HuH-7 (cell line): ENCODE measurements at places on chromosomes 1 and 21.

- no peak for DNase-seq
These were observed 4.5 kb downstream of the ADARB1 start for GRCh38 chr21:45078877-45079281.

DNA sequence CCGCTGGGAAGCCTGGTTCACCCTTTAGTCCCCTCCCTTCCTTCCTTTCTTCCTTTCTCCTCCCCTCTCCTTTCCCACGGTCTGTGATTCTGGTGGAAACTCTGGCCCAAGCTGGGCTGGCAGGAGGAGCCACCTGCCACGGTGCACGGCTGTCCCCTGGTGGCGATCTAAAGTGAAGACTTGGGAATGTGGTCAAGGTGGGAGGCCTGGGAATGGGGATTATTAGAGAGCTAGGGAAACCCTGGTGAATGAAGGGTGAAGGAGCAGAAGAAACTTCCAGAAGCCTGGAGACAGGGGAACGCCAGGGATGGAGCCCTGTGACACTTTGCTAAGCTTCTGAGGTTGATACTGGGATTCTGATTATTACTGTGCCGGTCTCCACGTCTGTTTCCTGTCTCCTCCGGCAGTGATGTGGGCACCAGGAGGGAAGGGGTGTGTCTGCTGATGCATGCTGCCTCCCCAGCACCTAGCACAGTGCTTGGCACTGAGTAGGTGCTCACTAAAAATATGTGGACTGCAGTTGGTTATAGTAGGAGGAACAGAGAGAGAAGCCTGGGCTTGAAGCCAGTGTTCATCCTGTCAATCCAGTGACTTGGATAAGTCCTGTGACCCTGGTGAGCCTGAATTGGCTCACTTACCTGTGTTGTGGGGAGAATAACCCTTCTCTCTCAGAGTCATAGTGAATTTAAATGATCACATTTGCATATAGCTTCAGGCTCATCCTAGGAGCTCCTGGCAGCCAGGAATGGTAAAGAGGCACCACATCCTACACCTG lies 71.2 kb upstream of the NBPF3 start:
- peak; percentile 77 for DNase-seq

DNA sequence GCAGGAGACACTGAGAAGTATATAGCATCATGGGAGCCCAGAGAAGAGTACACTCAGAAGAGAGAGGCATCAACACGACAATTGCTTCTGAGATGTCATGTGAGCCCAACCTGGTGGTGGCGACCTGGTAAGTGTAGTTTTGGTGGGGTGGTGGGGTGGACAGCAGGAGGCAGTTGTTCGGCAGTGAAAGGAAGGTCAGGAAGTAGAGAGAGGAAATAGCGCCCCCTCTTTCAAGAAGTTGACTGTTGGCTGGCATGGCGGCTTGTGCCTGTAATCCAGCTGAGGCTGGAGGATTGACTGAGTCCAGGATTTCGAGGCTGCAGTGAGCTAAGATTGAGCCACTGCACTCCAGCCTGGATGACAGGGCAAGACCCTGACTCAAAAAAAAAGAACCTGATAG lies 12.6 kb downstream of the RSPO1 start:
- no peak for DNase-seq

DNA sequence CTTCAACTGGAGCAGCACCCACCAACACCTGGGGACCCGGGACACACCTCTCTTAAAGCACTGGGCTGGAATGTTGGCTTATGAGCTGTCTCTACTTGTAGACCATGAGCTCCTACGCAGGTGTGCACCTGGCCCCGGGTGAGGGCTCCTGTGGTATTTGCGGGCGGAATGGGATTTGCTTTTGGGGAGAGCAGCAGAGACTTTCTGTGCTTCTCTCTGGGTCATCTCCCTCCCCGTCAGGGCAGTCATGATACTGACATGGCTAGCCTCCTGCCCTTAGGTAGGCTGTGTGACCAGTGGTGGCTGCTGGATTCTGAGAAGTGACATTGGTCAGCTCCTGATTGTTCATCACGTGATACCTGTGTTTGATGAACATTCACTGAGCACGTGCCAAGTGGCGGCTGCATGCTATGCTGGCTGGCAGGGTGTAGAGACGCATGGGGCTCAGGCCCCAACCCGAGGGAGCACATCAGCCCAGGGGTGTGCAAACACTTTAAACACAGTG lies 9.0 kb upstream of the ZBTB21 start:
- no peak for DNase-seq

- DNase-seq = no peak
These were observed 161.8 kb upstream of the CSF3R start for GRCh38 chr1:36644556-36644955.

GRCh38 chr1:233443040-233443760 lies 115.7 kb downstream of the MAP3K21 start:
- no peak for DNase-seq

GRCh38 chr1:222375701-222376100 lies 172.2 kb downstream of the HHIPL2 start:
- no peak for DNase-seq

- DNase-seq = no peak
These were observed 11.7 kb downstream of the C1orf94 start for GRCh38 chr1:34188418-34188817.

GRCh38 chr1:85343612-85344255 lies 67.3 kb upstream of the BCL10 start:
- DNase-seq = no peak

DNA sequence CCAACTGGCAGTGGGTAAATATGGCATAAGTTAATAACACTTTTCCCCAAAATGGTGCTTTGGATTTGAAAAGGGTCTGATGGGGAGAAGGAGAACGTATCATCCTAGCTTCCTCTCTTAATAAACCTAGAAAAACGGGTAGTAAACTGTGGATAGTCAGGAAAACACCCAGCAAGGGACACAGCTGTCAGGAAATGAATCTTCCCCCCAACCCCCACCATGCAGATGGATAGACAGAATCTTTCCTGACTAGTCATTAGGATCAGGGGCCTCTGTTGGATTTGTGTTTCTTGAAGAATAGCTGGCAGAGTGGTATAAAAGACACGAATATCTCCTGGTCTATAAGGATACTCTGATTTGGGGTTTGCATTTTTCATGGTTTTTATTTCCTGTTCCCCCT lies 22.5 kb upstream of the LAX1 start:
- DNase-seq = no peak

- DNase-seq = no peak
These were observed 72.1 kb downstream of the S1PR1 start for GRCh38 chr1:101308935-101309333.

DNA sequence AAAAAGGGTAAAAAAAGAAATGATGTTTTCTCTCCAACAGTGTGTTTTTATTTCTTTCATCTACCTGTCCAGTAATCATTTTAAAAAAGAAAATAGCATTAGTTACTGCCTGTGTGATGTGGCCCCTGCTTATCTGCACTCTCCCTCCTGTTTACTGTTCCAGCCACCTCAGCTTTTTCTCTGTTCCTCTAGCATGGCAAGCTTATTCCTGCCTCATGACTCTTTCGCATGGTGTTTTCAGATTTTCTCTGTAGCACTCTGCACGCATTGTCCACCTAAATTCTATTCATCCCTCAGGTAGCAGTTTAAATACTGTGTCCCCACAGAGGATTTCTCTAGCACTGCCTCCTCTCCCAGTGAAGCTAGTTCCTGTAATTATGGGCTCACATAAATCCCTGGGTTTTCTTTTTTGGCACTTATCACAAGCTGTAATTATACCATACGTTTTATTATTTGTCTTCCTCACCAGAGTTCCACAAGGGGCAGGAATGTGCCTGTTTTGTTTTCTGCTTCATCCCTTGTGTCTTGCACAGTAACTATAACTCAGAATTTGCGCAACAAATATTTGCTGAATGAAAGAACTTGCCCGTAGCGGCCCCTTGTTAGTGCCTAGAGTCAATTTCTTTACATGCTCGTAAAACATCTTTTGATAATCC lies 51.4 kb upstream of the LRIG2 start:
- DNase-seq = peak; percentile 26

GRCh38 chr1:30518696-30519095 lies 204.7 kb downstream of the MATN1 start:
- no peak for DNase-seq

- DNase-seq = no peak
These were observed 506.1 kb downstream of the NPHP4 start for GRCh38 chr1:5485968-5486696.

DNA sequence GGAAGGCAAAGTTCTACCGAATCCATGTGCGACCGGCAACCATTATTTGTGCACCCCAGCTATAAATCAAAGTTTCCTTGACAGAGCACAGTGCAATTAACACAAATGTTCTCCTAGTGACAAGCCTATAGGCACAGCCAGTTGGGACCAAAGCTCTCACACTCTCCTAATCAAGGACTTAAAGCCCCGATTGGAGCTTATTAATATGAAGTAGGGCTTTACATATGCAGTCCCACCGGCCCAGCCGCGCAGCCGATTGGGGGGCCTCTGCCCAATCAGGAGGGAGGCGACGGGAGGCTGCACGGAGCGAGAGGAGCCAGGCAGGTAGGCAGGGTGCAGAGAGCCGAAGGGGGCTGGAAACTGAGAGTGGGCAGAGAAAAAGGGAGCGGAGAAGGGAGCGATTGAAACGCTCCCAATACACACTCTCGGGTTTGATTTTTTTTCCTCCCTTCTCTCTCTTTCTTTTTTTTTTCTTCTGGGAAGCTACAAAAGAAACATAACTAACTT lies at the start of gene ESRRG:
Gene ESRRG (minus strand): TSS at position 156 of the 507 bp plus-strand sequence. CDS start 130 bp downstream, at position 26.
- DNase-seq = peak; percentile 63

DNA sequence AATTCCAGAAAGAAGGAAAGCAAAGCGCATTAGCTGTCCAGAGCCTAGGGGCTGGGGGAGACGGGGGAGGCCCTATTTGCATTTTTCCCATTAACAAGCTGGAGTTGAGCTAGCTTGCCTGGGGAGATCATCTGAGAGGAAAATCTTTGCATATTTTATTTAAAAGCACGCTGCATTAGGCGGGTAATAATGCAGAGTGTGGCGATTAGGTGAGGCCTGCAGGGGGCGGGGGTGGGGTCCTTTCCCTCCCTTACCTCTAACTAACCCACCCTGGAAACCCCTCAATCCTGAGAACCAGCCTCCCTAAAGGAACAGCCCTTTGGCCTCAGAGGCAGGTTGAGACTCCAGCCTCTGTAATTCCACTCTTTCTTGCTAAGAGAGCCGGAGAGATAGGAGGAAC lies 16.2 kb downstream of the C1orf216 start:
- no peak for DNase-seq

GRCh38 chr1:241817956-241818612 lies 29.9 kb upstream of the EXO1 start:
- DNase-seq = no peak
